ENCODE measurements at places on chromosomes 3 and 15.

- DNase-seq: no peak
These were observed 141.8 kb downstream of the XXYLT1 start for GRCh38 chr3:195129072-195129643.

- DNase-seq: no peak
These were observed 45.0 kb upstream of the FSTL1 start for GRCh38 chr3:120495809-120496208.

- no peak for DNase-seq
These were observed 234.0 kb downstream of the ADAMTSL3 start for GRCh38 chr15:83887961-83888360.

DNA sequence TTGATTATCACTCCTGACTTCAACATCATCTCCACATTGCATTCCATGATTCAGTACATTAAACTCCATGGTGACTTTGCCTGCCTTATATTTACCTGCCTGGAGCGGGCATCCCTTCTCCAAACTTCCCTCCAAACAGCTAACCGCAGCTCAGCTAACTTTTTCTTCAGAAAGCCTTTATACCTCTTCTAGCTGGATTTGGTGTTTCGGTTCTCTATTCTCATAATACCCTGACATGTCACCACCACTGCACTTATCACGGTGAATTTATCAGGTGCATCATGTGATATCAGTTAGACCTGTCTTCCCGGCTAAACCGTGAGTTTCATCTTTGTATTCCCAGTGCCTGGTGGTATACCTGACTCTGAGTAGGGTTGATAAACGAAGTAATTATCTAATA lies 367.6 kb downstream of the UNC13C start:
- no peak for DNase-seq

DNA sequence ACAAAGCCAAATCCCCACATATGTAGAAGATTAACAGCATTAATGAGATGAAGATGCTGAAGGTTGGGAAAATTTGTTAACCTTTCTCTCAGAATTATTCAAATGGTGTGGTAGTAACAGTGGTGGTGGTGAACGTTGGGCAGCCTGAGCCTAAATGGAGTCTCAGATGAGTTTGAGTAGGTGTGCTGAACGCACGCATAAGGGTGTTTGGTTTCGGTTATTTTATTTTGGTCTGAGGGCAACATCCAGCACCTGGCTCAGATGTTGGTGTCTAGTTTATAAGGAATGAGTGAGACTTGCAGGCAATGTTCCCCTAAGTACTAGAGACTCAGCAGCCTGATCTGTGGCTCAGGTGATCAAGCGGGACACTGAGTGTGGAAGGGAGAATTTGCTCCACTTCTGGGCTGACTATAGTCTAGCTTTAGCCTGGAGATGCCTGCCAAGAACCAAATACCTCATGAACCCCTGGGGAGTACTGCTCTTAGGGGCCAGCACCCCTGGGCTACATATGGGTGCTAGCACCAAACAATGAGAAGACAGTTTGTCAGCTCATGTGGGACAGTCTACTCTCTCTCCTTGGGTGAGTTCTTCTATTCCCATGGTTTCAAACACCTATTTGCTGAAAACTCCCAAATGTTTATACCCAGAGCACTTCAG lies 39.5 kb upstream of the ATP2C1 start:
- no peak for DNase-seq

DNA sequence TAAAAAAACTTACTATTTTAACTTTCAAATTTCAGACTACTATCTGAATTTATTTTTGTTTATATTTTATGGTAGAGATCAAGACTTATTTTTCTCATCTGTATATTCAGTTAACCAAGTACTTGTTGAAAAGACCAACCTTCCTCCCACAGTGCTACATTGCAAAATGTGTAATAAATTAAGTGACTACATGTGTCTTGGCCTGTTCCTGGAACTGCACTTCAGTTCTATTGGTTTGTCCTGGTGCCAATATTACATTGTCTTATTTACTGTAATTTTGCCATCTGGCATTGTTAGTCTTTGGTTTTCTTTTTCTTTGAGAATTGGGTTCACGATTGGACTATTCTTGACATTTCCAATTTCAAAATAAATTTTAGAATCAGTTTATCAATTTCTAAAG lies 138.4 kb upstream of the KCNMB2 start:
- no peak for DNase-seq

DNA sequence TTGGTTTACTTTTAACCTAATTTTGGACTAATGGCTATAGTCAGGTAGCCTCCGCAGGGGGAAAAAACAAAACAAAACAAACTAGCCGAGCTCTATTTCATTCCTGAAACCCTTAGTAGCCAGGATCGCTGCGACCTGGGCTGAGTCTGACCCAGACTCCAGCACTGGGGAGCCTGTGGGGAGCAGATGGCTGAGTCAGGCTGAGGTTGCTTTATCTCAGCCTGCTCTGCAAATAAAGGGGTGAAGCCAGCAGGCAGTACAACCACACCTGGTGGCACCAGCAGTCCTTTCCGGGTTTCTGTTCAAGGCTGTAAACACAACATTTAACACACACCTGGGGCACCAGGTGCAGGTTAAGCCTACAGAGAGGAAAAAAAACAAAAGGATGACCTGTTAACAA lies 27.3 kb downstream of the ABHD2 start:
- no peak for DNase-seq

DNA sequence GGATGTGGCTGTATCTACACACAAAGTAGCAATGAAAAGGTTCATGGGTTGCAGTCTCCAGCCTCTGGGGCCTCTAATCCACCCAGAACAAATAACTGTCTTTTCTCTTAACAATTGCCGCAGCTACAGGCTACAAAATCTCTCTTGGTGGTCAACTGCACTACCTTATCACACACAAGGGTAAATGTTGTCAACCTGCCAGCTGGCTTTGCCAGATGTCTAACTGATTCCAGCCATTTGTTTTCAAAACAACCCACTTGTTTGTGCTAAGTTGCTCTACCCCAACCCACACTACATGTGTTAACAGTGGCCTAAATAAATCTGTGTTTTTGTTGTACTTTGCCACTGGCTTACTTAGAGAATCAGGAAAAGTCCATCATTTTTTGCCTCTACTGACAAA lies 447.3 kb downstream of the TAFA4 start:
- DNase-seq: no peak

DNA sequence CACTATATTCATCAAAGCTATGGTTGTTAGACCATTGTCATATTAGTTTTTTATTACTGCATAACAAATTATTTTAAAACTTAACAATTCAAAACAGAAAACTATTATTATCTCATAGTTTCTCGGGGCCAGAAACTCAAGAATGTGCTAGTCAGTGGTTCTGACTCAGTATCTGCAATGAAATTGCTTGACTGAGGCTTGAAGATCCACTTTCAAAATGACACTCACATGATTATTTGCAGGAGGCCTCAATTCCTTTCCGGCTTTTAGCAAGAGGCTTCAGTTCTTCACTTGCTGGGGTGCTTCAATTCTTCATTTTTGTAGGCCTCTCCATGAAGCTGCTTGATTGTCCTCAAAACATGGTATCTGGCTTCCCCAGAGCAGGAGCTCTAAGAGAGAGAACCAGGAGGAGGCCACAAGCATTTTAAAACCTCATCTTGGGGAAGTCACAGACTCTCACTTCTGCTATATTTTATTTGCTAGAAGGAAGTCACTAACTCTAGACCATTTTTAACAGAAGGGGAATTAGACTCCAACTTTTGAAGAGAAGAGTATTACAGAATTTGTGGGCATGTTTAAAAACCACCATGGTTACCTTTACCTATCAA lies 383.7 kb downstream of the MFSD1 start:
- DNase-seq: no peak

DNA sequence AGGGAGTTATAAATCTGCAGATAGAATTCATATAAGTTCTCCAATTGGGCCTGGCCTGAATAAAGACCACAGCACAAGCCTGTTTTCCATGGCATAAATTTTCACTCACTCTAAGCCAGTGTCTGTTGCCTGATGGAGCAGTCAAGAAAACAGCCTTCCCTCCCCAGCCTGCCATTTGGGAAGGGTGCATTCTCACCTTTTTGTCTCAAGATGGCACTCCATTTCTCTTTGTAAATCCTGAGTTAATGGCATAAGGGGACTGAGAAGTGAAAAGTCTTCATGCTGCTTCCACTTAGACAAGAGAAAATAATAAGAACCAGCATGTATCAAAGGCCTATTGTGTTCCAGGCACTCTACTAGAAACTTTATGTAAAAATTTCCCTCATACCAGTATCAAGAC lies 115.6 kb upstream of the MANF start:
- DNase-seq: no peak

- DNase-seq: no peak
These were observed 107.2 kb downstream of the SNRPN start for GRCh38 chr15:25061808-25062550.

DNA sequence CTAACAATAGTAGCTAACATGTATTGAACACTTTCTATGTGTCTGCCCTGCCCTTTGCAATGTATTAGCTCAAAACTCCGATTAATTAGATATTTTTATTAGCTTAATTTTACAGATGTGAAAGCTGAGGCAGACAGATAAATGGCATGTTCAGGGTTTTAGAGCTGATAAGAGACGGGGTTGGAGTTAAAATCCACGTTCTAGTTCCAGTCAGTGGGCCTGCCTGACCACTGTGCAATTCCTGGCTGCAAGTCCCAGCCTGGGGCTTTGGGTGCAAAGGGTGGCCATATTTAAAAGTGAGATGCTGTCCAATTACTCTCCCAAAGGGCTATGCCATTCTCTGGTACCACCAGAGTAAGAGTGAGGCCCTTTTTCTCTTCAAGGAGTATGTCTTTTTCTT lies 33.2 kb downstream of the FOXL2 start:
- no peak for DNase-seq

GRCh38 chr3:29608414-29609327 lies 327.8 kb downstream of the RBMS3 start:
- no peak for DNase-seq

DNA sequence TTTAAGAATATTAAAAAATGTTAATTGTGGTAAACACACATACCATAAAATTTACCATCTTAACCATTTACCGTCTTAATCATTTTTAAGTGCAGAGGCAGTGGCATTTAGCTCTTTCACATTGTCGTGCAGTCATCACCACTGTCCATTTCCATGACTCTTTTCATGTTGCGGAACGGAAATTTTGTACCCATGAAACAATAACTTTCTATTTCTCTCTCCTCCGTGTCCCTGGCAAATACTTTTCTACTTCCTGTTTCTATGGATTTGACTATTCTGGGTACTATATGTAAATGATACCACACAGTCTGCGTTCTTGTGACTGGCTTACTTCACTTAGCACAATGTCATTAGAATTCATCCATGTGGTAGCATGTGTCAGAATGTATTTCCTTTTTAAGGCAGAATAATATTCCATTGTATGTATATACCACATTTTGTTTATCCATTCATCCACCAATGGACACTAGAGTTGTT lies 27.9 kb downstream of the AKAP13 start:
- DNase-seq: peak; percentile 31

DNA sequence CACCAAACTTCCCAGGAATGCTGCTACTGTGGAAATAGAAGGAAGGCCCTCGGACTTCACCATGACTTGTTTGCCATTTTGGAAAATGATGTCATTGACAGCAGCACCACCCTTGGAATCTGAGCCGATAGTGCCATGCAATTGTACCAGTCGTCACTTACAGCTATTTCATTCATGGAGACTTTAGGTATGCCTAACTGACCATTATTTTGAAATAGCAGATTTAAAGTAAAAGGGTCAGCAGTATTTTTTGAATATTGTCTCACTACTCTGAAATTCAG lies 66.0 kb upstream of the ARL8B start:
- DNase-seq: no peak

DNA sequence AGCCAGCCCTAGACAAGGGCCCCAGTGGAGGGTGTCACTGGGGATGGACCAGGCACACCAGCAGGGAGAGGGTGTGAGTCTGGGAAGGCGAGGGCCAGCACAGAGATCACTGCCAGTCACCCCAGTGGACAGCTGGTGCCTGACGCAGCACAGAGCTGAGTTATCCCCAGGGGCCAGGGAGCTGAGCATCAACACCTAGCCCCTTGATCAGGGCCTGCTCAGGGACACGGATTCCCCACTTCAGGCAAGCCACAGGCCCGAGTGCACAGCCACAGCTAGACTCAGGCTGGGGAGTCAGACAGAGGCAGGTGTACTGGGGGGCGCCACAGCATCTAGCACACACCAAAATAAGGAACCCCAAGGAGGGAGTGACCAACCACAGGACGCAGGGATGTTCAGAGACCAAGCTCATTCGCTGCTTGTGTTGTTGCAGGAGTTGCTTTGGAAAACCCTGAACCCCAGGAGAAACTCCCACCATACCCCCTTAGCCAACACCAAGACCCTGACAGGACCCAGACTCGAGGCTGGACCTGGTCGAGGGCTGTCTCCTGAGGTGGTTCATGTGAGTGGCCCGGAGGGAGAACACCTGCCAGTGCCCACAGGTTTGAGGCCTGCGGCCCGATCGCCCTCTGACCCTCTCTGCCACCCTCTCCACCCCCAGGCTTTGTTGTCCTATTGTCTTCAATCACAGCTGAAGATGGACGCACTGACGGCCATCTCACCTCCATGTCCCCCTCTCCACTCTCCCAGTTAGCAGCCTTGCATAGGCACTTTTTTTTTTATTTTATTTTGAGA lies 146.8 kb downstream of the TPRA1 start:
- no peak for DNase-seq

DNA sequence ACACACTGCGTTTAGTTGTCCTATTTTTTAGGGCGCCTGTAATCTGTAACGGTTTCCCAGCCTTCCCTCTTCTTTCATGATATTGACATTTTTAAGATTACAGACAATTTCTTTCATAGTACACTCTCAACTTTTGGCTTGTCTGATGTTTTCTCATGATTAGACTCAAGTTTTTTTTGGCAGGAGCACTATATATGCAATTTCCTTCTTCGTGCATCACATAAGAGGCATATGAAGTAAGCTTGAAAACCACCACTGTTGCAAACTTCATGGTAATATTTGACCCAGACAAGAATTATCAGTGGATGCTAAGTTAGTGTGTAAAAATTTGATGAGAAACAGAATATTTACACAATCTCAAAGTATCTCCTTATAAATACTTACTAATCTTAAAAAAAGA lies 119.2 kb upstream of the CMC1 start:
- no peak for DNase-seq

- DNase-seq: no peak
These were observed 194.4 kb downstream of the KBTBD8 start for GRCh38 chr3:67192466-67192865.

GRCh38 chr3:169240786-169241486 lies 422.6 kb downstream of the MECOM start:
- no peak for DNase-seq

- no peak for DNase-seq
These were observed 170.9 kb upstream of the THBS1 start for GRCh38 chr15:39409876-39410530.

- DNase-seq: no peak
These were observed 432.7 kb upstream of the ALCAM start for GRCh38 chr3:104933972-104934371.

DNA sequence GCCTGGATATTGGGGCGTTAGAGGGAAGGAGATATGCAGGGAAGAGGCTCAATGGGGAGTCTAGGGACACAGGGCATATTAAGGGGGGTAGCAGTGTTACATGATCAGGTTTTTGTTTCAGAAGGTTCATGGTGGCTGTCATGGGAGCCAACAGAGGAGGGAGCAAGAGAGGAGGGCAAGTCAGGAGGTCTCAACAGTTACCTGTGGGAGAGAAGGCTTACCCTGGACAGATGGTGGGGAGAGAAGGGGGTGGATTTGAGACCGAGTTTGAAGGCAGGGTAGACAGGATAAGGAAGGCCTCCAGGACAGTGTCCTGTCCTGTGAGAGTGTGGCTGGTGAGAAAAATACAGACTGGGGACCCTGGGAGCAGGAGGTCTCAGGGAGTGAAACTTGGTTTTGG lies 3.8 kb upstream of the WNT7A start:
- no peak for DNase-seq

Measured in AML-193 (cell line).